ENCODE measurements at places on chromosomes 4 and X.

DNA sequence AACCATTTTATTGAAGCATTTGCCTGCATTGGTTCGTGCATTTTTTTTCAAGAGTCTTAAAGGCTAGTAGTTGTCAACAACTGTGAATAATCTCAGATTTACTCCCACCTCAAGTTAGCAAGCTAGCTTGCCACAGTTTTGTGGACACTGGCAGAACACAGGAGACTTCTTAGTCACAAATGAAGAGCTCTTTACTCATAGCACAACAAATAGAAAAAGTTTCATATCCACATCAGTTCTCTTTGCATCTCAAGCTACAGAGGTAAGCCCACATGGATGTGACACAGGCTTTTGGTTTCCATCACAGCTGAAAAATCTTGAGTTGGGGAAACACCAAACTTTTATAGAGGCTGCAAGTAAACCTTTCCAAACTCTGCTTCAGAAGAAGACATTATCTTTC is 2315.7 kb upstream of the TENM3 start:
- DNase-seq, result no peak

- no peak for DNase-seq
Measured at GRCh38 chr4:95889662-95890061, 49.8 kb downstream of the PDHA2 start.

DNA sequence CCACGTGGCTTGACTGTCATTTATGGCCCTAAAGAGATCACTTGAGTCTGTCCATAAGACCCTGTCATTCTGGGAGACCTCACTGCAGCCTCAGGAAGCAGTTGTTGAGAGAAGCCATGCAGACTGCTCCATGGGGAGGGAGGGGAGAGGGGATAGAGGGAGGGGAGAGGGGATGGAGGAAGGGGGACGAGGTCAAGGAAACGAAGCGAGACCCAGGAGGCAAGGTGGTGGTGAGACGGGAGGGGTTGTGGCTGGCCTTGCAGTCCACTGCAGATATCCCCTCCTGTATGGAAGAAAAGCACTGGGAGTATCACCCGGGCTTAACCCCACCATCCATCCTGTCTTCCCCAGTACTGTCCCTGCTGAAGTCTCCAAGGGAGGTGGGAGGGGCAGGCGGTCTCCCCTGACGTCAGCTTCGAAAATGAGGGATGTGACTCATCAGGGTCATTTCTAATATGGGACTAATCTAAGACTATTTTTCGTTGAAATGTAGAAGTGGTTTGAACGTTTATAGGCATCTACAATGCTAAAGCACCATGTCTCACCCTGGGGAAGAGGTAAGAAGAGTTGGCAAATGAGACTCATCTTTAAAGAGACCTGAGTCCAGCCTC is 5.6 kb downstream of the TMEM255A start:
- no peak for DNase-seq

GRCh38 chr4:143488687-143489086 is 24.8 kb upstream of the SMARCA5 start:
- no peak for DNase-seq

GRCh38 chrX:52359614-52360232 is 9.1 kb upstream of the XAGE2 start:
- DNase-seq, result no peak

GRCh38 chr4:153593161-153593560 is 90.9 kb upstream of the TLR2 start:
- DNase-seq, result no peak

DNA sequence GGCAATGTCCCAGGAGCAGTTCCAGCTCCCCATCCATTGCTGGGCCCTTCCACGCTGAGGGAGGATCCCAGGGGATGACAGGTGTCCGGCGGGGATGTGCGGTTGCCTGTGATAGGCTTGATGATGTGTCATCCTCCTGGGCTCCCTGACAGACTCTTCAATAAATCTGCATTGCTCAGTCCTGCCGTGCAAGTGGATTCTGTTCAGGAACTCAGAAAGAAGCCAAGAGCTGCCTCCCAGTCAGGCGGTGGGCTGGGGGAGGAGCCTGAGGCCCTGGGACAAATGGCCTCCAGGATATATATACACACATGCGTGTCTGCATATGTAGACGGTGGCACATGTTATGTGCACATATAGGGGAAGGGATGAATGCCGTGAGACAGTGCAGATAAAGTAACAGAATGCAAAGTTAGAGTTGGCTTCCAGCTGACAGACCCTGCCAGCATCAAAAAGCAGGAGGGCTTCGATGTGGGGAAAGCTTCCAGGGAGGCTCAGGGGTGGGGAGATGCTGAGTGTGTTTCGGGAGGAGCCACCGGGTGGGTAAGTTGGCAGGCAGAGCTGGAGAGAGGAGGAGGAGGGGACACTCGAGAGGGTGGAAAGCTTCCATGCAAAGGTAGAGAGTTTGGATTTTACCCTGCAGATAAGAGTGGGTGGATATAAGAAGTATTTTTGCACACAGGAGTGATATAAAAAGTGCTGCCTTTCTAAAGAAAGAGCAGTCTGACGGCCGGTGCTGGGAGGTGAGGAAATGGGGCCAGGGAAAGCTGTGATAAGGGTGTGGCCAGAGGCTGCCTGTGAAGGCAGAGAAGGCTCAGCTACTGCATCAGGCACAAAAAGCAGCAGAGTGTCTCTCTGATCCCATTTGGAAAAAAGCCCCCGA is 28.5 kb upstream of the CRMP1 start:
- no peak for DNase-seq

DNA sequence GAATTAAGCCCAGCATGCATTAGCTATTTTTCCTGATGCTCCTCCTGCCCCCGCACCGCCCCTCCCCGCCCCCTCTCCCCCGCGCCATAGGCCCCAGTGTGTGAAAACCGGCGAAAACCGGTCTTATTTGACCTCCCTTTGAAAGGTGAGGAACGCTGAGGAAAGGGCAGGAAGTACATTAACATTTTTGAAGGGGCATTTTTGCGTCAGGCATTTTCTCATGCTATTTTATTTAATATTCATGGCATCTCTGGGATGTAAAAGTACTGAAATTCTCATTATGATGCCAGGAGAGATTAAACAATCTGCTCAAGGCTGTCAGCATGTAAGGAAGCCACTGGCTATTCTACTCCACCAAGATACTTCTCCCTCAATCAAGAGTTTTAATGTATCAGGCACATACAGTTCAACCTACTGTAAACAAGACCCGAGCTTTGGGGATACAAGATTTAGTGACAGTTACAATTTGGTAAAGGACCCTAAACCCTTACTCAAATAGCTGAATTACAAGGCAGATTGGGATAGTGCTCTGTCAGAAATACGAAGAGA is 1.2 kb upstream of the NMU start:
- DNase-seq, result no peak
